ENCODE measurements at places on chromosomes 6 and 20. TPM values are rescaled to one million over a fixed set of nuclear protein-coding genes. Genes with fewer than 3 reads are reported as not detected.

ARMC2 gene
- total RNA-seq: 10.9 TPM

GLP1R gene
- 0.36 TPM for total RNA-seq

CST4 gene
- total RNA-seq: not detected

OR2J2 gene
- not detected for total RNA-seq

SLC22A23 gene
- total RNA-seq: 42.4 TPM

PRR18 gene
- 0.23 TPM for total RNA-seq

EPPIN gene
- total RNA-seq: not detected

ZFAND3 gene
- total RNA-seq: 123 TPM

GNAS-AS1 gene
- total RNA-seq: 2.4 TPM

DNA sequence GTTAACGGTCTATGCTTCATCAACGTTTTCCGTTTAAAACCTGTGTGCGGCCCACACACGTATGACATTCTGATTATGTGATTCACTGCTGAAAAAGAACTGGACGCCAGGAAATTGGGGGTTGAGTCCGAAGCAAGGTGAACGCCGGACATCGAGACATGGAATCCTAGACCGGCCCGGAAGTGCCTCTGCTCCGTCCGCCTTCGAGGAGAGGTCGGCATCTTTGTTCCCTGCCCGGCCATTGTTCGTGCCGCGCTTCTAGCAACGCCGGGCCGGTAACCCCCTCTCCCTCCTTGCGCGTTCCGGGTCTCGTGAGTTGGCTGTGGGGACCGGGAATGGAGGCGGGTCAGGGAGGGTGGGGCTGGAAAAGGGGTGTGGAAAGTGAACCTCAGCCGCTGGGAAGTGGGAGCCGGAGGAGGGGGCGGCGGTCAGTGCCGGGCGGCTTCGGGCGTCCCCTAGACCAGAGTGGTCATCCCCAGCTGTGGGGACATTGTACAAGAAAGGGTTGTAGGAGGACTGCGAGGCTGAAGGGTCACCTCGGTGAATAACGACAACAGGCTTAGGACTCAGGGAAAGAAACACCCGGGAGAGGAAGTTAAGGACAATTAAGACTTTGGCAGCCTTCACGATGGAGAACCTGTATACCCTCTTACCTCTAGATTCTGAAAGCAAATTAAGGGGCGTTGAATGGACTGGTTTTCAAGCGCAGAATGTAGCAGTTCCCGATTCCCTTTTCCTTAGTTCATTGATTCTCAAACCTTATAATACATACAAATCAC is at the start of gene ZSCAN9:
Gene ZSCAN9 (plus strand): TSS at position 220 of the 779 bp plus-strand sequence. CDS start 1,810 bp downstream, outside the sequence.
- peak; percentile 85 for DNase-seq

DNA sequence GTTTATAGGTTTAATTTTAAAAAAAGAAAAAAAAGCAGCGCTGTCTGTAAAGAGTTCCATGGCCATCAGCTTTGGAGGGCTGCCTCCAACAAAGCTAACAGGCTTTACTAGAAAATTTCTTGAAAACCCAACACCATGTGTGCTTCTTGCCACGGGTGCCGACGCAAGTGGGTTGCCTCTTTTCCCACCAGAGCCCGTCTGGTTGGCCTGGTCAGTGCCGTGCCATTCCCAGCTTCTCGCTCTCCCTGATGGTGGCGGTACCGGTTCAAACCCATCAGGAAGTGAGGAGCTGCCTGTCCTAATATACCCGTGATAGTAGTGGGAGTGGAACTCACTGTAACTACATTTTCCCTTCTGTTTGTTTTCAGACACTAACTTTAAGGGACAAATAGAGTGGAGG is 73.7 kb downstream of the CDH4 start:
- DNase-seq: no peak

DNA sequence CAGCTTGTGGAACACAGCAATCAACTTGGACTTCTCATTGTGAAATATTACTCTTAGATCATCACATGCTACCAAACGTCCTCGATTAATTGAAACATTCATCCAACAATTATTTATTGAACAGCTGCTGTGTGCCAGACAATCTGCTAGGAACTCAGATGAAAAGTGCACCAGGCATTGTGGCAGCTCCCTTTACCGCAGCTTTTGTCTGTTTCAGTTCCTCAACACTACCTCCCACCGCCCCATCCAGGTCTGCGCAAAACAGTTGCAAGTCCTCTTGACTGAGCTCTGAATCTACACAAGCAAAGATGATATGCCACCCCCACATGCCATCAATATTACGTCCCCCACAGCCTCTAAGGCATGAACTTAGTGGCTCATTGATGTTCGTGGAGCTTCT is 1094.4 kb upstream of the MAP3K7 start:
- no peak for DNase-seq

GRCh38 chr20:3539311-3540107 is 68.7 kb downstream of the ATRN start:
- DNase-seq: no peak

DNA sequence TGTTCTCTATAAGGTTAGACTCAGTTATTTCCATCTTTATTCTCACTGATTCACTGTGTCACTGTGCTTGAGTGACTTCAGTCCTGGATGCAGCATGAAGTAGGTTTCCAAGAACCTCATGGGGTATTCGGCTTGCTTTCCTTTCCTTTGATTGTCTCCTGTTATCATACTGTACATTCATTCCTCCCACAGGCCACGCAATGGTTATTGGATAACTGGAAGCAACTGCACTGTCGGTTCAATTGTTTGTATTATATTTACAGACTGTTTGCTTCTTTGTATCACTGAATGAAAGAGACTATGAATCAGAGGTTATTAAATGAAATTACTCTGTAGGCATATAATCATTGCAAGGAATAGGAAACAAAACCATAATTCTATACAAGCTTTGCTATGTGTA is 129.4 kb downstream of the MAP7 start:
- DNase-seq: no peak

DNA sequence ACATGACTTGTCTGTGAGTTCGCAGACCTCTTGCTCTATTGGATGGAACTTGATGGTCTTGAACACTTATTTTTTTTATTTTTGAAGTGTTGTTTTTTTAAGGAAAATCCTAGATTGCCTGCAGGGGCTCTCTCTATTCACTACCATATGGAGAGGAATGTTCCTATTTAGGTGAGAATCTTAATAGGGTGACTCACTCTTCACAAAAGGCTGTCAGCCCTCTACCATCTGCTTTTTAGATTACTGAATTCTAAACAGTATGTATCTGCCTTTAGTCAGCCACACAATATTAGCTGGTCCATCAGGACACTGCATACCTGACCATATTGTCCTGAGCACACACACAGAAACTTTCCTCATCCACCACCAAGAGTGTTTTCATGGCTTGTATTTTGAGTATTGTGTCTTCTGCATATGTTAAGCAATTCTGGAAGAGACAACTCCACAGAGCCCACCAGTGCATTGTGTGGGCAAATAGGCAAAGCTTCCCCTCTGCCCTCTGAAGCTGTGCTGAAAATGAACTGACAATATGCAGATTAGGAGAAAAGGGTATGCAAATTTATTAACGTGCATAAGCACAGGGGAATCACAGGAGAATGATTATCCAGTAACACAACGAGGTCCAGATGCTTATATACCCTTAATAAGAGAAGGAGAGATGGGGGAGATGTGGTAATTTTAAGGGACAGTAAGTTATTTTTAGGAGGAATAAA is 6.6 kb upstream of the BTBD9 start:
- no peak for DNase-seq

DNA sequence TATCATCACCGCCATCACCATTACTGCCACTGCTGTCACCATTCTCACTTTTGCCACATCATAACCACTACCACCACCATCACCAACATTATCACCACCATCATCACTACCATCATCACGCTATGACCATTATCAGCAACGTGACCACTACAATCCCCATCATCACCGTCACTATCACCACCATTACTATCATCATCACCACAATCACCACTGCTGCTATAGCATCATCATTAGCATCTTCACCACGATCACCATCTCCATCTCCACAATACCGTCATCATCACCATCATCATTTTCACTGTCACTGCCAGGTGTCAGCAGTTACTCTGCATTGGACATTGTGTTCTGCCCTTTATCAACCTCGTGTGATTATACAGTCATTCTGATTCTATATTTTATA is 19.0 kb downstream of the CST4 start:
- no peak for DNase-seq

DNA sequence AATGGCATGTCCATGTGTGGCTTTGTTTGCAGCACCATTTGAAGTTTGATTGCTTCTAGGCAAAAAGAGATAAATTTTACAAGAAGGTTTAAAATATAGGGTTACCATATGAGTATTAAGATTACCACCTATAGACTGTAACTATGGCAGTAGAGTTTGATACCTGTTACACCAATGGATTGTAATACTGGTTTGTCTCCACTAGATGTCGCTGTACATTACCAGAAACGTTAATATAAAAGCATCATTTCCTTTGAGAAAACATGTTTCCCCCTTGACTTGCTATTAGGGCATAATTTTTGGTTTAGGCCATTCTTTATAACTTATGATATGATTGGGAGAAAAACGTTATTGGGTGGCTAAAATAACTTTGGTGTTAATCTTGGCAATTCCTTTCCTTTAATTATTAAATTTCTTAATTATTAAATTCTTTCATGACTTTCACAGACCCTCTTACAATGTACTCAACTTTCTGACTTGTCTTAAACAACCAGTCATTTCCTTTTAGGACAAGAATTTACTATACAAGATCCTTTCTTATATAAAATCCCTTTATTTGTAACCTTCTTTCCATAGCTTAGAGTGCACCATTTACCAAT is 42.8 kb downstream of the HLA-DPB1 start:
- no peak for DNase-seq

DNA sequence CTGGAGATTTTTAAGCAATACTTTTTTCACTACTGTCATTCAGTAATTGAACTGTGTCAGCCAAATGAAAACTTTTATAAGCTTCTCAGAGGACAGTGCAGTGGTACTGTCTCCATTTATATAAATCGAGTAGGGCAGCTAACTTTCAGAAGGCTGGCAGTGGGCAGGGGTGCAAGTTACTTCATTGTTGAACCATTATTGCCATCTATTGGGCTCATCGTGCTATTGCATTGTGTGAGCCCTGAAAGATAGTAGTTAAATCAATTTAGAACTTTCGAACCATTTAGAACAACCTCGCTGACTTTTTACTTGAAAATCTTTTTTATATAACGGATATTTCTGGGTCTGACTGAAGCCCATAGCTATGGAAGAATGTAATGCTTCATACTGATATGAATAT is 347.8 kb upstream of the PLCB4 start:
- DNase-seq: no peak

DNA sequence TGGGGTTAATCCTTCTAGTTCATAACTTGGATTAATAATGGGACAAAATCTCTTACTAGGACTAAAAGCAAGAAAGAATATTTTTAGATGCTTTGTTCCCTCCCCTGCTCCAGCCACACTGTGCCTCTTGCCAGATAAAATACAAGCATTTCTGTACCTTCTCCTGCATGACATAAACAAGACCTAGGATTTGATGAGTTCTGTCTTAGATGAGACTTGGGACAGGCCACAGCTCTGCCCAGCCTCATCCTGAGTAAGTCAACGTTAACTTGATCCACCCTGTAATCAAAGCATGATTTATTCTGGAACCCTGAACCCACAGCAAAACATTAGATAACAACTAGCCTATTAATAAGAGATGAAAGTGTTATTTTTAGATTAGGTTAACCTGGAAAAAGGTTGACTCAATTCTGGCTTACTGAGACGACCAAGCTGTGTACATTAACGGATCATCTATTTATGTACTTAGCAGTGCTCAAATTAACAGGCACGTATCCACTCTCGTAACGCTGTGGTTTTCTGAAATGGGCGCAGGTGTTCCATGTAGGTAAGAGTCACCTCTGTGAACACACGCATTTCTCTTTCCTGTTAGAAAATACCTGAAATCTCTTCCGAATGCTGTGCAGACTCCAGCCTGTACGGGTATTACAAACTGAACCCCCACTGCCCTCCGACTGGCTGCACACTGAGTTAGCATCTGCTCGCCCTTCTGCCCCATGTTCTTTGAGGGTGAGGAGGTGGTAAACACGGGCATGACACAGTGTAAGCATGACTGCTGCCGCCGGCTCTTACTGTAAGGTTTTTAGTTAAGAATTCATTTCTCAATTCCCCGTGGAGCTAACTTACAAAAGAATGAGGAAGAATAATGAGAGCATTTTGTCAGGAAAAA is 132.1 kb upstream of the FOXQ1 start:
- no peak for DNase-seq

- DNase-seq: no peak
These were observed at the start of gene IMPG1 for GRCh38 chr6:76072562-76072961. TSS of gene IMPG1 (minus strand) at chr6:76072662. CDS start at chr6:76072488, 174 bp downstream.

- peak; percentile 47 for DNase-seq
These were observed 24.9 kb downstream of the KIF13A start for GRCh38 chr6:17962436-17963031.

DNA sequence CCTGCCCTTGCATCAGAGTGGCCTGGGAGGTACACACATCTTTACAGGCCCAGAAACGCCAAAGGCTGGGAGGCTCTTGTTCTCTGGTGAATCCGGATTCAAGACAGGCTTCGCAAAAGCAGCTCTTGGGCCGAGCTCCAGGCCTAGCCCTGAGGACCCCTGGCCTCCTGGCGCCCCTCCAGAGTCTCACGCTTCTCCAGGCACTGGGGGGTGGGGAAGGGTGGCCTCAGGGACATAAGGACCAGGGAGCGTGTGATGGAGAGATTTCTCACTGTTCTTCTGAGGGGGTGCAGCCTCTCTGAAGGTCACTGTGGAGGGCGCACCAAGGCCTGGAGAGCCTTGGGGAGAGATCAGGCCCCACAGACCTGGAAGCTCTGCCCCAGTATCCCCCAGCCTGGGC is 349.2 kb downstream of the ZFAND3 start:
- DNase-seq: no peak

DNA sequence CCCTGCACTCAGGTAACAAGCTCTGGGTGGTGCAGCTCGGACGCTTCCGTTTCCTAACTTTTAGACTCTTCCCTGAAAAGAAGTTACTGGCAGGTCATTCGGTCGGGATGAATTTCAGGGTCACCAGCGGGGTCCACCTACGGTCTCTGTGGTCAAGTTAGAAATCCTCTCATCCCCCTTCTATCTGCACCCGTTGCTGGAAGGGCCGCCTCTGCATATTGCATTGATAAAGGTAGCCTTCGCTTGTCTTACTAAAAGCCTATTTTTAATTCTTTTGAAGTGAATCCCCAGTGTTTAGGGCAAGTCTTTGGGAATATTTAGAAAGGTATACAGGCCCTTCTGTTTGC is 47.3 kb downstream of the LRRN4 start:
- DNase-seq: no peak

- DNase-seq: no peak
These were observed 109.7 kb downstream of the LRFN2 start for GRCh38 chr6:40477246-40478126.

GRCh38 chr6:128807577-128807976 is 75.4 kb upstream of the LAMA2 start:
- DNase-seq: no peak

Measured in ureter (tissue), 1 donor.